Neural crest cell (in vitro differentiated cells): ENCODE measurements at places on chromosomes 11 and 22.

- DNase-seq = no peak
These were observed 11.1 kb downstream of the NAV2 start for GRCh38 chr11:19723572-19724342.

DNA sequence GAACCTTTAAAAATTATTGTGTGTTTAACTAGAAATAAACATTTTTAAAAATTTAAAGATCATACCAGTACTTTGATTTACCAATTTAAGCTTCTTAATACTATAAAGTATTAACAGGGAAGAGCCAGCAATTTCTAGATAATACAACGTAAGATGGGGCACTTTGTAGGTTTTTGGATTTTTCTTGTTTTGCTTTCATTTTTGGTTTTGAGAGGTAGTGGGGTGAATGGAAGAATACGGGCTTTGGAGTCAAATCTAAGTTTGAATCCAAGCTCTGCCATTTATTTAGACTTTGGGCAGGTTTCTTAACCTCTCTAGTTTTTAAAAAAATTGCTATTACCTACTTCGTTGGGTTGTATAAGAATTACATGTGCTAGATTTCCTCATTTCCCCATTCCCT is 44.9 kb downstream of the CSTPP1 start:
- no peak for DNase-seq

DNA sequence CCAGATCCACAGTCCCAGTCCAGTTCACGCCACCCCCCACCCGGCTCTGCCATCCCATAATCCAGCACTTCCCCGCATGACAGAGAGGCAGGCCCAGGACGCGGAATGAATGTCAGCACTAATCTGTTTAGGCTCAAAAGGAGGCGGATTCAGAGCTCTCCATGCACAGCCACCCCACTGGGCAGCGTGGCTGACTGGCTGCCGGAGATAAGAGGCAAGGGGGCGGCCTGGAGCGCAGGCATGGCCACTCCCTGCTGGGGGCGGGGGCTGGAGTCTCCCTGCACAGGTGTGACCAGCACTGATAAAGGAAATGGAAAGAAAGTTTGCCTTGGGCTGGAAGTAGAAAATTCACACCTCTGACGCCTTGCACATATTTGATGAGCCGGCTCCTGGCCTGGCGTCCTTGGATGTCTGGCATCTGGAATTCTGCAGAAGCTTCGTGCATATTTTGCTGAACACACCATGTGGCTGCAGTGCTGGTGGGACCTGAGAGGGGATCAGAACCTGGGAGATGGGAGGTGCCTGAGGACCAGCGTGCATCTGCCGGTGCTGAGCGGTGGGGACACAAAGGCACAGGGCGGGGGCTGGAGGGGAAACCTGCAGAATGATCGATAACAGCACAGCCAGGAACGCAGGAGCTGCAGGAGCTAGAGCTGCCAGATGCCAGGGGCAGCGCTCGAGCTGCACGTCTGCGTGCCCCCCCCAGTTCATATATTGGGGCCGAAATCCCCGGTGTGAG is 344.4 kb downstream of the CTTN start:
- no peak for DNase-seq

DNA sequence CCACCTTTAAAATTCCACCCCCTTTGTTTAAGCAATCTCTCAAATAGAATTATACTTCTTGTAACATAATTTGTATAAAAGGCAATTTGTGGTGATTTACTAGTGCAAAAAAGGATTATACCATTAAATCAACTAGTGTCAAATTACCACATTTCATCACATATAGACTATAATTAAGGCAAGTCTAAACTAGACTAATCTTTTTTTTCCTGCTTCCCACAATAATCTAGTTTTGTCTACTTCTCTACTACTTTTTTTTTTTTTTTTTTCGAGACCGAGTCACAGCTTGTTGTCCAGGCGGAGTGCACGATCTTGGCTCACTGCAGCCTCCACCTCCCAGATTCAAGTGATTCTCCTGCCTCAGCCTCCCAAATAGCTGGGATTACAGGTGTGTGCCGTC is 36.1 kb upstream of the FZD4 start:
- DNase-seq = no peak

DNA sequence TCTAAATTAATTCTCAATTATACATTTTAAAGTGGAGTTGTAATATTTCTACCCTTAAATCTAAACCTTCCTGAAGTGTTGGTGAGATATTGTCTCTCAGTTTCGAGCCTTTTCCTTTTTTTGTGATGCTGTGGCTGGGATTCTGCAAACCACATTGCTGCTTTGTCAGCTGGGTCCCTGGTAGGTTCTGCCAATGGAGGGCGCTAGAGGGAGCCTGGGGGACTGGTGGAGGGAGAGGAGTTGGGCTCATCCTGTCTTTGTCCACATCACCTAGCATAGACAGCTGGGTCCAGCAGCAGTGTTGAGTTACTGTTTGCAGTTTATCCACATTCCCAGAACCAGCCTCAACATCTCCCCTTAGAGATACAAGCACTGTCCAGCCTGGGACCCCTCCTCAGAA is 41.0 kb downstream of the TRAF6 start:
- no peak for DNase-seq

- DNase-seq = no peak
These were observed 5.7 kb downstream of the ZP1 start for GRCh38 chr11:60872961-60873524.

- no peak for DNase-seq
These were observed 8.0 kb downstream of the TMEM86A start for GRCh38 chr11:18706330-18707243.

DNA sequence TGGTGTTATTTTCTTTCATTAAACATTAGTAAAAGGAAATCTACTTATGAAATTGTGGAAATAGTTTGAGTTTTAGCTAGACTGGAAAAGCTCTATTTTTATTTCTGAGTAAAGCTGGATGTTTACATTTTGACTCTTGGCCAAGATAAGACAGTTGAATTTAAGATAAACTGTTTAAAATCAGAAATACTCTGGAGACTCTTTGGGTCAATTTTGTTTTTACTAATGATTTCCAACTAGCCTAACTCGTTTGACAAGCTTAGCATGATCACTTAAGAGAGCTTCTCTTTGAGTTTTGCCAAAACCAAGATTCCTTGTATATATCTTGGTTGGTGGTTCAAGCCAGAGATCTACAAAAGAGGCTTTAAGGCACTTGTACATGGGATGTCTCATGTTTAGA is 724.8 kb upstream of the LUZP2 start:
- DNase-seq = no peak

GRCh38 chr11:7671347-7672215 is 1.7 kb downstream of the CYB5R2 start:
- no peak for DNase-seq

DNA sequence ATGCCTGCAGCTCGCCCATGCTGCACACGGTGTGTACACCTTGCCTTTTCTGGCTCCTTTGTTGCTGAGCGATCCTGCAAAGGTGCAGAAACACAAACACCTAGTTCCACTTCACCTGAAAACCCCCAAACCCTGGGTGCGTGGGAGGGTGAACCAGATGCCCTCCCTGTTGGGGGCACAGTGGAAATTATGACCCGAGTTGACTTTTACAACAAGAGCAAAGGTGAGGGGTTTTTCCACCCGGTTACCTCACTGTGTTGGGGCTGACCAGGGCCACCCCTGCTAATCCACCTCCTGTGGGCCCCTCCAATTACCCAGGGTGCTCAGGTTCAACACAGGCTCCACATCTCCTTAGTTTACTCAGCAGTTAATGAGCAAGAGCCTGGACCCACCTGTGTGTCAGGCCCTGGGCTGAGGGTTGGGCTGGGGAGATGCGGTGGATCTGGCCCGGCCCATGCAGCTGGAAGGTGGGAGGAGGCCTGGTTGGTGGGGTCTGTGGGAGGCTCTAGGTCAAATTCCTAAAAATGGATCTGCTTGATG is 42.1 kb downstream of the LRRC32 start:
- no peak for DNase-seq

DNA sequence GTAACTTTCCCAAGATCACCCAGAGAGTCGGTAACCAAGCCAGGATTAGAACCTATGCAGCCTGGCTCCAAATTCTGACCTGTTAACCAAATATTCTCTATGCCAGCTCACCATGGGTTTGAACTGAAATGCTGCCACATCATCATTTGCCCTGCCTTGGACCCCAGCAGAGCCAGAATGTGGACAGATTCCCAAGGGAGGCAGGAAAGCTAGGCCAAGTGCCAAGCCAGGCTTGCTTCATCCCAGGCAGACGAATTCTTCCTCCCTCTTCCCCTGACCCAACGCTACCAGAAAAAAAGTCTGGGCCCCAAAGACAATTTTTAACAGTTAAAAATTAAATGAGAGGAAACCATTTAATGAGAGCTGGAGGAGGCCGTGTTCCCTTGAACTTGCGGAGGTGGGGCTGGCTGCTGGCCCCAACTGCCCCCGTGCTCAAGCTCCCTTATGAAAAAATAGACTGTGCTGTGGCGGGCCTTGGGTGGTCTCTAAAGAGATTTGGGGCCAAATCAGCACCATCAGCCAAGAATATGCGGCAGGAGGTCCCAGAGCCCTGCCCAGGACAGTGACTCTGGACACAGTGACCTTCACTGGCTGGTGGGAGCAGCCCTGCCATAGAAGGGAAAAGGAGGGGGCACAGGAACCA is 184.1 kb upstream of the SYT13 start:
- no peak for DNase-seq

- DNase-seq = no peak
These were observed 6.6 kb upstream of the C22orf39 start for GRCh38 chr22:19454156-19454555.

- no peak for DNase-seq
These were observed 21.3 kb downstream of the TRIM44 start for GRCh38 chr11:35683728-35684339.

GRCh38 chr11:44140805-44141204 is 45.3 kb downstream of the EXT2 start:
- no peak for DNase-seq

GRCh38 chr11:26227301-26227746 is 104.6 kb upstream of the ANO3 start:
- no peak for DNase-seq

- DNase-seq = no peak
These were observed 2.4 kb upstream of the SIDT2 start for GRCh38 chr11:117176186-117176585.

- DNase-seq = no peak
These were observed 8.1 kb downstream of the OR5A2 start for GRCh38 chr11:59418156-59418555.

DNA sequence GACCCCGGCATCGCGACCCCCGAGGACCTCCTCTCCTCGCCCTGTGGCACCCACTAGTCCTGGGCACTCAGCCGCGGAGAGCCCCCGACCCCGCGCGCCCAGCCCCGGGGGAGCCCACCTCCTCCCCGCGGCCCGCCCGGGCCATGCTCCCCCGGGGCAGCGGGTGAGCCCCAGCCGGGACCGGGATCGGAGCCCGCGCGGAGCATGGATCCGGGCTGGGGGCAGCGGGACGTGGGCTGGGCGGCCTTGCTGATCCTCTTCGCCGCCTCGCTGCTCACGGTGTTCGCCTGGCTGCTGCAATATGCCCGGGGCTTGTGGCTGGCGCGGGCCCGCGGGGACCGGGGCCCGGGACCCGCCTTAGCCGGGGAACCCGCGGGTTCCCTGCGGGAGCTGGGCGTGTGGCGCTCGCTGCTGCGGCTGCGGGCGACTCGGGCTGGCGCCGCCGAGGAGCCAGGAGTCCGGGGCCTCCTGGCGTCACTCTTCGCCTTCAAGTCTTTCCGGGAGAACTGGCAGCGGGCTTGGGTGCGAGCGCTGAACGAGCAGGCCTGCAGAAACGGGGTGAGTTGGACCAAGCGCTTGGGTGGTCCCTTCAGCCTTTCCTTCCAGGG is 498 bp downstream of the C2CD2L start:
- DNase-seq = no peak

DNA sequence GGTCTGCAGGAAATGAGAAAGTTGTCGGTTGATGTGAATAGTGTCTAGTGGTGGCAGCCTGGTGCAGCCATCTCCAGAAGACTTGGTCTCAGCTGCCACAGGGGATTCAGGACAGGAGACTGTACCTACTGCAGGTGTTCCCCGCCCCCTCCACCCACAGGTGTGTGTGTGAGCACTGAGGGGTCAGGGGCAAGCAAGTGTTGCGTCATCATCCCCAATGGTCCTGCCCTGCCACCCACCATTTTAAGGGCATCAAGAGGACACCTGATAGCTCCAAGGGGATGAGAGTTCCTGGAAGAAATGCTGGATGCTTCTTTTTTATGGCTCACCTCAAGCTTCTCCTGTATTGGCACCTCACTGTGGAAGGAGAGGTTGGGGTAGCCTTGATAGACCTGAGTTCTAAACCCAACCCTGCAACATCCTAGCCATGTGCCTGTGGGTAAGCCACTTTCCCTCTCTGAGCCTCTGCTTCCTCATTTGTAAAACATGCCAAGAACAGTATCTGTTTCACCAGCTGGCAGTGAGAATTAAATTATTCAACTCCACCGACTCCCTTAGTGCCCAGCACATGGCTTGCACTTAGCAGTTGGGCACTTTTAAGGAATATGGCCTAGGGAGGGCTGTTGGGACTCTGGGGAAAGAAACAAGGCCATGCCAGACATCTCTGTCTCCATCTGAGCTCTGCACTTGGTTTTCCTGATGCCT is 6.1 kb downstream of the C11orf91 start:
- DNase-seq = no peak

DNA sequence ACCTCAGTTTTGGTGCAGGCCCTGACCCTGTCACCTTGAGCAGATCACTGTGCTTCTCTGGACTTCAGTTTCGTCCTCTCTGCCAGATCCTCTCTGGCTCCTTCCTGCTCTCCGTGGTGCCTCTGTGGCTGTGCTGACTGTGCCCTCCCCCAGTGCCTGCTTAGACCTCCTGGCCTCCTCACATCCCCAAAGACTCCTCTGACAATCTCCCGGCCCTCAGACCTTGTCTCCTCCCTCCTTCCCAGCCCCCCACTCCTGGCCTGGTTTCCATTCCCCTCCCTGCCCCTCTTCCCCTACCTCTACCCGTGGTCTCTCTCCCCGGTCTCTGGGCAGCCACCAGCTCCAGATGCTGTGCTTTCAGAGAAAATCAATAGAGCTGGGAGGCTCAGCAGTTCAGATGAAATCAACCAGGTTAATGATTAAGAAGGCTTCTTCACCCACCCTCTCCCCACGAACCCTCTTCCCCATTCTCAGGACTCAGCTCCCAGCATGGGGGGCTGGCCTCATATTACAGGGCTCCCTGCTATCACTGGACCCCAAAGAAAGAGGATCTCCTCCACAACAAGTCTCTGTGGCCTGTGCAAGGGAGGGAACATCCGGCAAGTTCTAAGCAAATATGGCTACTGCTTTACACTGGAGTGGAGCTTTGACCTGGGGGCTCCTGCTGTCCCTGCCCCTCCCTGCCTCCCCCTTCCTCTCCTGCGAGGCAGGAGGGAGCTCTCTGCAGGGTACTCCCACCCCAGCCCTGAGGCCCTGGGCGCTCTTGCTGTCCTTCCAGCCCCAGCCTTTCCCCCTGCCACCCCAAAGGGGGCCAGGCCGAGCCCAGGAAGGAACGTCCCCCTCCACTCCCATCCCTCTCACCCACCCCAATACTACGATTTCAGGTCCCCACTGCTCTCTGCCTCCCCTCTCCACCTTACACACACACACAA is 8.5 kb downstream of the BACE1-AS start:
- DNase-seq = no peak
